ENCODE measurements at places on chromosomes 7 and 10. TPM values are rescaled to one million over a fixed set of nuclear protein-coding genes. Genes with fewer than 3 reads are reported as not detected.

Gene GPR146
- total RNA-seq = 1.6 TPM

Gene NXPH1
- total RNA-seq = not detected

Gene ZNF487
- 5.5 TPM for total RNA-seq

Gene LRIT1
- total RNA-seq = not detected

Gene P4HA1
- total RNA-seq = 22.4 TPM

Gene AKR1C1
- 482 TPM for total RNA-seq

Gene PON1
- total RNA-seq = 0.79 TPM

Gene ITIH5
- 0.14 TPM for total RNA-seq

Gene STAG3
- 0.27 TPM for total RNA-seq
